Heart right ventricle (tissue), 16 donors: ENCODE measurements at places on chromosomes 11 and 22.
A peak's percentile ranks its signal among the peaks of the same experiment; 100 is the strongest.

GRCh38 chr22:48407256-48407955, 1420.3 kb downstream of the BRD1 start:
- DNase-seq: no peak

GRCh38 chr11:59839615-59840014, 5.7 kb downstream of the CBLIF start:
- DNase-seq: no peak

GRCh38 chr11:6856871-6857270, 6.0 kb upstream of the OR10A2 start:
- no peak for DNase-seq

GRCh38 chr11:78647266-78647915, 72.7 kb upstream of the NARS2 start:
- DNase-seq: no peak

DNA sequence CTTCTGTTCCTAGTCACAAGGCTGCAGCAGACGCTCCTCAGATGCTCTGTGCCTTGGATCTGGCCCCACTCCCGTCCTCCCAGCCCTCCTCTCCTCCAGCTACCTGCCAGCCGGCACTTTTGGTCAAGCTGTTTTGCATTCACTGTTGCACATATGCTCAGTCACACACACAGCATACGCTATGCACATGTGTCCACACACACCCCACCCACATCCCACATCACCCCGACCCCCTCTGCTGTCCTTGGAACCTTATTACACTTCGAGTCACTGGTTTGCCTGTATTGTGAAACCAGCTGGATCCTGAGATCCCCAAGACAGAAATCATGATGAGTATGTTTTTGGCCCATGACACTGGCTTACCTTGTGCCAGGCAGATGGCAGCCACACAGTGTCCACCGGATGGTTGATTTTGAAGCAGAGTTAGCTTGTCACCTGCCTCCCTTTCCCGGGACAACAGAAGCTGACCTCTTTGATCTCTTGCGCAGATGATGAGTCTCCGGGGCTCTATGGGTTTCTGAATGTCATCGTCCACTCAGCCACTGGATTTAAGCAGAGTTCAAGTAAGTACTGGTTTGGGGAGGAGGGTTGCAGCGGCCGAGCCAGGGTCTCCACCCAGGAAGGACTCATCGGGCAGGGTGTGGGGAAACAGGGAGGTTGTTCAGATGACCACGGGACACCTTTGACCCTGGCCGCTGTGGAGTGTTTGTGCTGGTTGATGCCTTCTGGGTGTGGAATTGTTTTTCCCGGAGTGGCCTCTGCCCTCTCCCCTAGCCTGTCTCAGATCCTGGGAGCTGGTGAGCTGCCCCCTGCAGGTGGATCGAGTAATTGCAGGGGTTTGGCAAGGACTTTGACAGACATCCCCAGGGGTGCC, 109.8 kb downstream of the BCR start:
- DNase-seq: peak; percentile 62

DNA sequence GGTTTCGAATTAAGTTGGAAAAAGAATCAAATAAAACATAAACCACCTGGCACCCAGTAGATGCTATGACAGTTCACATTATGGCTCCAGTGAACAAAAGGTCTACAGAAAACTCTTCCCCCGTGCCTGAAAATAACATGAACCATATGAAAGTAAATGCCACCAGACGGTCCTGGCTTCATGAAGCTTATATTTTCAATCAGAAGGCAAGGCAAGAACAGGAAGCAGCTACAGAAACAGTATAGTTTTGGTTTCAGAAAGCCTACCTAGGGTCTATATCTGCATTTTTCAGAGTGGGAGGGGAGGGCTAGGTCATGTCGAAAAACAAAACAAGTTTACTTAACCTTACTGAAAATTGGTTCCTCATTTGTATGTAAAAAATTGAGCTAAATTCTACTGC, 9.8 kb downstream of the RAB30 start:
- no peak for DNase-seq

DNA sequence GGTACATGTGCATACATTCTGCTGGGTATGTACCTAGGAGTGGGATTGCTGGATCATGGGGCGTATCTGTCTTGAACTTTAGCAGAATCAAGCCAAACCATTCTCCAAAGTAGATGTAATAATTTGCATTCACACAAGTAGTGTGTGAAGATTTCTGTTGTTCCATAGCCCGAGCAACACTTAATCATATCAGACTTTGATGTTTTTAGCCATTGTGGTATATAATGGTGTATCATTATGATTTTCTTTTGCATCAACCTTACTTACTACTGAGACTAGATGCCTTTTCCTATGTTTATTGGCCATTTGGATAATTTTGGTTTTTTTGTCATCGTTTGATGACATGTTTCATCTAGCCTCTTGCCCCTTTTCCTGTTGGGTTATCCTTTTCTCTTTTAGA, 72.0 kb upstream of the TNRC6B start:
- no peak for DNase-seq

GRCh38 chr11:2928605-2929530, at the start of gene PHLDA2:
Gene PHLDA2 (minus strand): TSS chr11:2929420. CDS start chr11:2929364, 56 bp downstream.
- peak; percentile 60 for DNase-seq

- peak; percentile 86 for DNase-seq
Measured at GRCh38 chr22:44085743-44086270, 61.7 kb downstream of the PARVB start.

DNA sequence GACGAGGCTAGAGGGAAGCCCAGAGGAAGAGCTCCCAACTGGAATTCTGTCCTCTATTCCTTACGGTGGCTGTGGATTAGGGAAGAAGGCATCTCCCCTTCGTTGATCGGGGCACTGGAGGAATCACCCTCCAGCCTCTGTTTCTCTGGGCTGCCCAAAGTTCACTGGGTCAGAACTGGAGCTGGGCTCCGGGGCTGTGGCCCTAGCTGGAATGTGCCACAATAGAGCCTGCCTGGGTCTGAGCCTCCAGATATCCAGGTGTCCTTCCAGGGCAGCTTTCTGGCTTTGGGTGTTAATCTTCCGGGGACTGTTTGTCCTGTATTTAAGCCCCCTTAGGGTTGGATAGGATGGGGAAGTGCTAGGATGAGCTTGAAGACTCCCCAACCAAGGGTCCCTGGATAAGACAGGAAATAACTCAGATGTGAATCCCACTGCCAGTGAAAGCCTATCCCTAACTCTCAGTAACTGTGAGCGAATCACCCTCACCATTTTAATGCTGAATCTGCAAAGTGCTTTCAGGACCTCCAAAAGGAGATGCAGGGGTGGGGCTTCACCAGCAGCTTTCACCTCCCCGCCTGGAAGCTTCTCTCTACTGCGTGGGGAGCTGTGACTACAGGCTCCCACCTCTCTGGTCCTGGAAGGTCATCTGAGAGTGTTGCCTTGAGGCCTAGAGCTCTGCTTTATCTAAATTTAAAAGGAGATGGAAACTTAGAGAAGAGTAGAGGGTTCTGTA, 9.5 kb downstream of the YPEL4 start:
- DNase-seq: no peak

DNA sequence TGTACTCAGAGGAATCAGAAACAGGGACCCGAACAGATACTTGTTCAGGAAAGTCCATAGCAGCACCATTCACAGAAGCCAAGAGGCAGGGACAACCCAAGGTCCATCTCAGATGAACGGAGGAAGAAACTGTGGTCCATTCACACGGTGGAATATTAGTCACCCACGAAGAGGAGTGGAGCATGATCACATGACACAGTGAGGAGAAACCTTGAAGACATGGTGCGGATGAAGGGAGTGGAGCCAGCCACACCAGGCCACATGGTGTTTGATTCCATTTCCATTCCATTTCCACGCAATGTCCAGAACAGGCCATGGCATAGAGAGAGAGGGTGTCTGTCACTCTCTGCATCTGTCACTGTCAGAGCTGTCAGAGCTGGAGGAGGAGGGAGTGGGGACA, 30.7 kb downstream of the NADSYN1 start:
- no peak for DNase-seq

DNA sequence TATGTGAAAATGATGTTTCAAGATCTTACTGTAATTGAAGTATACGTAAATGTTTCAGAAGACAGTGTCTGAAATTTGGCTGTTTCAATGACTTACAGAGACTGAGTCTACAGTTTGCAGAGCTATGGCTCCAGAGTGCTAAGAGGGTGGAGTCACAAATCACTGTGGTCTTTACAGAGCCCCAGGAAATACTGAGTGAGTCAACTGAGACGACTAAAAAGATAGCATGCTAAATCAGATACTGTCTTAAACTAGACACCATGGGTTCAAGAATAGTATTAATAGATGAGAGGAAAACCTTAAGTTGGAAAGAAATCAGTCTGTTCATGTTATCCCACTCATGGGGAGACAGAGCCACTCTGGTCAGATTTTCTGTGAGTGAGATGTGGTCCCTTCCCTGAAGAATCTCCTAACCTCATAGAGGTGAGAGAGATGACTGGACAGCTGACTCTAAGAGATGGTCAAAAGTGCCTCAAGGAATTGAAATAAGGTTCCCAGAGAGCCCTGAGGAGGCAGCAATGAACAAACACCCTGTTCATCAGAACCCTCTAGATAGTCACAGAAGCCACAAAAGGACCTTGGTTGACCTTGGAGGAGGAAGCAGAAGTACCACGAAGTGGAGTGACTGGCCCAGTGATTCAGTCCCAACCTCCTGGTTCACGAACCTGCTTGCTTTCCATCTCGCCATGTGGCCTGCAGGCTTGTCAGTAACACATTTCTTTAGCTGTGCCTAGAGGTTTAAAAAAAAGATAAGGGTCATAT, 30.2 kb downstream of the C11orf91 start:
- DNase-seq: no peak

GRCh38 chr22:36344106-36344827, 43.5 kb downstream of the MYH9 start:
- DNase-seq: no peak

GRCh38 chr22:46854125-46854870, 91.8 kb downstream of the TBC1D22A start:
- DNase-seq: no peak

DNA sequence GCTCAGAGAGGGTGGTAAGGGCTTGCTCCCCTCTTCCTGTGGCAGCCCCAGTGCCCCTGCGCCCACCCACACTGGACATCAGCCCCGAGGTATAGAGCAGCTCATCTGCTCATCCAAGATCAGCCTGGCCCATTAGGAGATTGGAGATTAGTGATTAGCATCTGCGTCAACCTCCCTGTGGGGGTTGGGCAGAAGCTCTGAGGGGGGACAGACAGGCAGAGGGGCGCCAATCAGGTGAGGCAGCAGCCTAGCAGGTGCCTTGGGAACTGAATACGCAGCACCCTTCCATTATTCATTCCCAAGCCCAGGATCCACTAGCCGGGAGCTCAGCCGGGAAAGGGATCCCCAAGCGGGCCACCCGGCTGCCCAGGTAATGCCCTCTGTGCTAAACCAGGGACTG, 11.0 kb downstream of the SMTN start:
- DNase-seq: no peak

GRCh38 chr11:2139621-2140337, 590 bp upstream of the IGF2 start:
- DNase-seq: no peak

DNA sequence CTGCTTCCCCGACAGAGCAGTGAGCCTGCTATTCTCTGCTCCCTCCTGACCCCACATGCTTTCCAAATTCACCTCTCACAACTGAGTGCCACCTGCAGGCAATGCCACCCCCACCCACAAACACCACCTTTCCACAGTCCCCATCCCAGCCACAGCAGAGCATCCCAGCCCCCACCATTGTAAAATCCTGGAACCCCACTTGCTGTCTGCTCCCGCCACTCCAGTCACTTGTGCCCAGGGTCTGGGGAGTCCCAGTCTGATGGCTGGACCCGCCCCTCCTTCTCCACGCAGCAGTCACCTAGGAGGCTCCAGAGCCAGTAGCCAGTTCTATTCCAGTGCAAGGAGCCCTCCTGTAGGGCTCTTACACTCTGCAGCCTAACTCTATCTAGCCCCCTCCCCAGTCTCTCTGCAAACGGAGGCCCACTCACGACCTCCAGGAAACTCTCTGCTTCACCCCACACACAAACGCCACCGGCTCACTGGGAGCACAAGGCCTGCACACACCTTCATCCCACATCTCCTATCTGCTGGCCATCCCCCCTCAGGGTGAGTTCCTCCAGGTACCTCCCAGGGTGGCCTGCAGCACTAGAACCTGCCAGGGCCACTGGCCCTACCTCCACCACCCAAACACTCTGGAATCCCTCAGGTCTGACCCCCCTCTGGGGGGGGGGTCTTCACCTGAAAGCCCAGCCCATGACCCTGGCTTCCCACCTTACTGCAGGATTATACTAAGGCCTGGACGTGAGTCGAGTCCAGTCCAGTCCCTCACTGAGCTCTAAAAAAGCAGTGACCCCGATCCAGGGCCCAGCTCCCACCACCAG, 1.4 kb downstream of the GNB1L start:
- DNase-seq: no peak

GRCh38 chr11:60336767-60337391, 9.8 kb downstream of the MS4A6E start:
- DNase-seq: no peak

- no peak for DNase-seq
Measured at GRCh38 chr11:84865791-84866535, 761.2 kb downstream of the DLG2 start.

DNA sequence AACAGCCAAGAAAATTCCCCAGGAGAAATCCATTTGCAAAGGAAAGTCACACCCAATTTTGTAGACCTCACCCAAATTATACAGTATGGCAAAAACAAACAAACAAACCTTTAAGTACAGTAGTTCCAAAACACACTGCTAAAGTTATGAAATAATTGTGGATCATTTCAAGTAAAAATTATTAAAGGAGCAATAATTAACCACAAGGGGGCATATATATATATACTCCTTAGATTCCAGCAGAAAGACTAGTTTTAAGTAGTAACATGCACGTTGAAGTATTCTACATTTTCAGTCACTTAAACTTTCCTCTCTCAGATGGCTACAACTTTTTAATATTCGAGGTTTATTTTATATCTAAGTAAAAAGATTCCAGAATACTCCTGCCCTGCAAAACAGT, 26.8 kb downstream of the RNF141 start:
- DNase-seq: no peak

- no peak for DNase-seq
Measured at GRCh38 chr11:11020747-11021149, 162.9 kb upstream of the ZBED5 start.

- no peak for DNase-seq
Measured at GRCh38 chr22:50039669-50040443, 18.2 kb downstream of the TTLL8 start.

DNA sequence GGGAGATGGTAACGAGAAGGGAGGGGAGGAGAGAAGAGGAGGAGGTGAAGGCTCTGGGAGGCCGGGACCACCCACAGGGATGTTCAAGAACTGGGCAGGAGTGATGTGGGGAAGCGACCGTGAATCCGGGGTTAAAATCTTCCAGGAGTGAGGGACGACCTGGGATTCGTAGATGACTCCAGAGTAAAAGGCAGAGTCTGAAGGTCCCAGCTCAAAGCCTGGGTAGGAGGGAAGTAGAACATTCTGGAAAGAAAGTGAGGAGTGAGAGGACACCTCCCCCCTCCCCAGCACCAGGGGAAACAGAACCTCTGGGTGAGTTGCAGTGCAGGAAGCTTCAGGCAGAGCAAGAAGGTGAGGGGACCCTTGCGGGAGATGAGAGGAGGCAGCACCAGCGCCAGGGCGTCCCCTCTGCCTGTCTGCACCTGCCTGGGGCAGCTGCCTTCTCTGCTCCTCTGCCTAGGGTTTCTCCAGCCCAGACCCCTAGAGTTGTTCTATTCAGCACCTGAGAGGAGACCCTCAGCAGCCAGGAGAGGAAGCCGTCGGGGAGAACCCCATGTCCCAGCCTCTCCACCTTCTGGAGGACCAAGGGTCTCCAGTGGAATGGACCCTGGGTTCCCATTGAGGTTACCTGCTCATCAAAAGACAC, 49.7 kb downstream of the LINC01488 start:
- no peak for DNase-seq

GRCh38 chr11:78469896-78470295, 52.3 kb upstream of the GAB2 start:
- no peak for DNase-seq

- no peak for DNase-seq
Measured at GRCh38 chr22:32957200-32957803, 100.9 kb downstream of the SYN3 start.
